ENCODE measurements at places on chromosomes 1 and 21. TPM values are rescaled to one million over a fixed set of nuclear protein-coding genes. Genes with fewer than 3 reads are reported as not detected.
A peak's percentile ranks its signal among the peaks of the same experiment; 100 is the strongest.

Gene CLDN19
- not detected for total RNA-seq

- H3K4me3 ChIP-seq: no peak overlapping the region
- H3K4me1 ChIP-seq: no peaks in the 10 kb centered on the region
- H3K27me3 ChIP-seq: no peaks in the 10 kb centered on the region
Measured at GRCh38 chr1:201565771-201566528, 27.0 kb downstream of the NAV1 start.

DNA sequence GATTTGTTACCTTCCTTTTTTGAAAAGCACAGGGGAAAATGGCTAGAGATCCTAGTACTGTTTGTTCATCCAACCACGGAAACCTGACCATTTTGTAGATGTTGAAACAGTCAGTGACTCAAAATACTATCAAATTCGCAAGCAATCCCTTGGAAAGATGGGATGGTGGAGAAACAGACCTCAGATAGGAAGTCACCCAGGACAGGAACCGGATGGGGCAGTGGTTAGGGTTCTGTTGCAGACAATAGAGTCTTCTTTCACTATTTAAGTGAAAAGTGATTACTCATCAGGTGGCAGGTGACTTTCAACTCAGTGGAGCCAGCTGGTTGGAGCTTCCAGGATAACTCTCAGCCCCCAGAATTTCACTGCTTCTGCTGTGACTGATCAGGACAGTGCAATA is 17.0 kb downstream of the LHX4 start:
- no peak for DNase-seq
- H3K27me3 ChIP-seq: peaks cover 22% of the 10 kb centered on the region
- H3K4me3 ChIP-seq: no peak overlapping the region
- peaks cover 10% of the 10 kb centered on the region for H3K4me1 ChIP-seq
- no peaks in the 10 kb centered on the region for H3K36me3 ChIP-seq
- no peak overlapping the region for H3K27ac ChIP-seq

Gene VCAM1
- 2.7 TPM for total RNA-seq

GRCh38 chr1:1157914-1158710 is 15.6 kb upstream of the TTLL10 start:
- H3K4me3 ChIP-seq: no peak overlapping the region
- peak; percentile 54 for DNase-seq
- peaks cover 2% of the 10 kb centered on the region for H3K36me3 ChIP-seq
- H3K4me1 ChIP-seq: no peaks in the 10 kb centered on the region
- H3K27me3 ChIP-seq: no peaks in the 10 kb centered on the region

Measured in activated CD8-positive, alpha-beta memory T cell treated with anti-CD3 and anti-CD28 coated beads, Interleukin-2, amount 10 ng/mL, durations not matched to agents 7 days and 5 days (primary cell).